Memory B cell (primary cell): ENCODE measurements at places on chromosomes 1 and 21.

DNA sequence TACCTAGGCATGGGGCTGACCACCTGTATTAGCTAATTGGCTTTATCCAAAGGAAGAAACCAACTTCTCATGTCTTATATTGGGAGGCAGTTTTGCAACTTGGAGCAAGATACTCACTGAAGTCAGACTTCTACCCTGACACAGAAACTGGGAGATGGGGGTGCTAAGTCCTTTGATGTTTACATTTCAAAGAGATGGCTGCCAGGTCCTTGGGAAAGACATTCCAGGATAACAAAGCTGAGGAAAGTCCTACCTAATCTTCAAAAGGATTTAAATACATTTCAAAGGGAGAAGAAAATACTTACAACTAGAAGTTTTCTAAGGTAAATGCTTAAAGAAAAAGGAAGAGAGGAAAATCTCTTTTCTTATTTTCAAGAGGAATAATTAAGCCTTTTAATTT is 62.1 kb downstream of the FH start:
- DNase-seq: no peak

DNA sequence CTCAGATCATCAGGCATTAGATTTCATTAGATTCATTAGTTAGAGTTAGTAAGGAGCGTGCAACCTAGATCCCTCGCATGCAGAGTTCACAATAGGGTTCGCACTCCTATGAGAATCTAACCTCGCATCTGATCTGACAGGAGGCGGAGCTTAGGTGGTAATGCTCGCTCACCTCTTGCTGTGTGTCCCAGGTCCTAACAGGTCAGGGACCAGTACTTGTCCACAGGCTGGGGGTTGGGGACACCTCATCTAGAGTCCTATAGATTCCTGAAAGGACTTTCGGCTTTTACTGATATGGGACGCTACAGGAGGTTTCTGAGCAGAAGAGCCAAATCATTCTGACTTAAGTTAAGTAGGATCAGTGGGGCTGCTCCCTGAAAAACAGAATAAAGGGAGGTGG is 91.4 kb downstream of the AKT3 start:
- no peak for DNase-seq

- no peak for DNase-seq
Observed at GRCh38 chr1:46622344-46622743, 5.7 kb upstream of the MOB3C start.

DNA sequence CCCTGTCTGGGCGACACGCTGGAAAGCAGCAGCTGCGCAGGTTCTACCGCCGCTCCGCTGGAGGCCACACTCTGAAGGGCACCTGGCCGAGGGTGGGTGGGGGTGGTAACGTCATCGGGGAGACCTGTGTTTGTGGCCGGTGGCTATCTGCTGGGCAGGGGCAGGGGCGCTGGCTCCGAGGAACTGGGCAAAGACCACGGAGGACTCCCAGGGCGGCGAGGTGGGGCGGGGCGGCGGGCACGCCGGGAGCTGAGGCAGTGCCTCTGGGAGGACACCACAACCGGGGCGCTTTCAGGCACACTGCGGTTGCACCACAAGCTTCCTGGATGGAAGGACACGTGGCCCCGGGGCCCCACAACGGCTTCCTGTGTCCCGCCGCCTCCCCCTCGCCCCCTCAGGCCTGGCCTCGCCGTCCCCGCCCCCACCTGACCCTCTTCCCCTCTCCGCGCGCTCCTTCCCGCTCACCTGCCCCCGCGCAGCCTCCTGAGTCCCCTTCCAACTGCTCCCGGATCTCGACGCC is 3.3 kb upstream of the DENND2D start:
- peak; percentile 65 for DNase-seq

DNA sequence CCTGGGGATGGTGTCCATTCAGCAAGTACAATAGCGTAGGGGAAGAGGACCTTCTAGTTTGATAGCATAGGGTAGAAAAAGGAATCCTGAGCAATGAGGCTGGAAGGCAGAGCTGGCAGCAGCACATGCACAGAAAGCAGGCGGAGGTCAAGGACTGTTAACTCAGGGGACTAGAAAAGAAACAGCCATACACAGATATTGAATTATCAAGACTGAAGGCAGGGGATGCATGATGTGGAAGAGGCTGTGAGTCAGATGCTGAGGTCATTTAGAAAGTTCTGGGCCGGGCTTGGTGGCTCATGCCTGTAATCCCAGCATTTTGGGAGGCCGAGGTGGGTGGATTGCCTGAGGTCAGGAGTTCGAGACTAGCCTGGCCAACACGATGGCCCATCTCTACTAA is 65.6 kb downstream of the OPTC start:
- DNase-seq: no peak

- DNase-seq: no peak
Observed at GRCh38 chr21:26506956-26507355, 66.1 kb downstream of the CYYR1 start.

- DNase-seq: no peak
Observed at GRCh38 chr21:44999428-44999971, 59.7 kb downstream of the SLX9 start.

- DNase-seq: no peak
Observed at GRCh38 chr1:160284220-160284781, 632 bp downstream of the PEX19 start.

DNA sequence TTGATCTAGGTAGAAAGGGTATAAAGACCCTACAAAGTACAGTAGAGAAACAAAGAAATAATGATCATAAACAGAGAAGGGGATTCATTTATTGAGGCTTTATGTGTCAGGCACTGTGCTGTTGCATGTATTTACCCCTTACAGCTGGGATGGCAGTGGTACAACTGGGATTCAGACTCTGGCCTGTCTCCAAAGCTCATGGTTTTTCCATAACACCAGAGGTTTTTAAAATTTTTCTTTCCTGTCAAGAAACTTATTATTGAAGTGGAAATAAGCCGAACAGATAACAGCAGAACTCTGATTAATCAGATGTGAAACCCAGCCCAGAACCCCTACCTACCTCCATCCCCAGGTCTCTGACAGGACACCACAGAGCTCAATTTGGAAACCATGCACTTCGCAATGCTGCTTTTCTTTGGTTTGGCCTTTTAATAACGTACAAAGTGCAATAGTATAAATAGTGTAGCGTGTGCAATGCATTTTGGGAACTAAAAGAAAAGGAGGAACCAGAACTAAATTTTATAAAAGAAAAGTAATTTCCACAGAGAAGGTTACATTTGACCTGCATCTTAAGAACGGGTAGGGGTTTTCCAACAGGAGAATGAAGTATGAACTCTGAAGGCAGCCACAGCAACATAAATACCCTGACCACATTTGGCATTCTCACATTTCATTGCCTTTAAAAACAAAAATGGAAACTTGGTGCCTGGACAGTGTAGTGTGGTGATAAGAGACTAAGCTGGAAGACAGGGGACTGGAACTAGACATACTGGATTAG is 92.0 kb upstream of the S1PR1 start:
- DNase-seq: no peak

DNA sequence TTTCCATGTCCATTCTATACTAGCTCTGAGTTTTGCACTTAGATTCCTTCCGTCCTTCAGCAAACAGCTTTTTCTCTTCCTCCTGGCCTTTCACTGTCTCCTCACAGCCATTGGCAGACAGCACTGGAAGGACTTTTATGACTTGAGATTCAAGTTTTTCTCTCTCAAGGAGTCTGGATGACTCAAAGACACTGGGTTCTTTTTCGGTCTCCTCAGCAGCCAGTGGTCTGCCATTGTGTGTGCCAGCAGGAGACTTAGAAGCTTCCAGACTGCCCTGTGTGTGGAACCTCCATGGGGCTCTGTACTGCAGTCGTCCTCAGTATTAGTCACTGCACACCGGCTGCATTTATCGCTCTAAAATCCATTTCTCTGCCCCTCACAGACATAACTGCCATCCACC is 30.5 kb downstream of the NTNG1 start:
- no peak for DNase-seq

DNA sequence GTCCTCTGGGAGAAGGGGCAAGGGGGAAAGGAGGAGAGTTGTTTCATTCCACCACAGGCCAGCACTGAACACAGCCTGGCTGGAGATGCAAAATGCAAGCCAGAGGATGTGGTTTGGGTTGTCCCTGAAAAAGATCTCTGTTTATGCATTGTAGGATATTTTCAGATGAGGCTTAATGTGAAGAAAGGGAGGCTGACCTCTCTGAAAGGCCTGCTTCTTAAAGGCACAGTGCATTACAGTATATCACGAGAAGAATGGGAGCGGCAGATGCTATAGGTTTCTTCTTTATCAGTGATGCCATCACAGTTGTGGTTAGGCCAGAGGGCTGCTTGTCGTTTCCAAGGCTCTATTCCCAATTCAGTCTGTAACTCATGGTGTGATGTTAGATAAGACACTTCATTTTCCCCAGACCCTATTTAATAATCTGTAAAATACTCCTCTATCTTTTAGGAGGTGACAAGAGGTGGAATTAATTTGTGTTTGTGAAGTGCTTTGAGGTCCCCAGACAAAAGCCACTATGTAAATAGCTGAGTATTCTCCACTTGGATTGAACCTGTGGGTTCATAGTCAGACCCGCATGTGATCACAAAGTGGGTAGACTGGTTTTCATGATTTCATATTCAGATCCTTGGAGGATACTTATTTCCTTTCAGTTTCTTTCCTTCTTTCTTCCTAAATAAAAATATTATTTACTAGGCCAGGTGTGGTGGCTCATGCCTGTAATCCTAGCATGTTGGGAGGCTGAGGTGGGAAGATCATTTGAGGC is 76.5 kb upstream of the WDR26 start:
- no peak for DNase-seq

GRCh38 chr1:53315456-53316423 is 12.1 kb downstream of the LRP8 start:
- no peak for DNase-seq
